Brain (organoid and tissue), 16 donors: ENCODE measurements at places on chromosomes 6 and 20.

- no peak for DNase-seq
Observed at GRCh38 chr6:165744555-165745228, 81.7 kb upstream of the PDE10A start.

DNA sequence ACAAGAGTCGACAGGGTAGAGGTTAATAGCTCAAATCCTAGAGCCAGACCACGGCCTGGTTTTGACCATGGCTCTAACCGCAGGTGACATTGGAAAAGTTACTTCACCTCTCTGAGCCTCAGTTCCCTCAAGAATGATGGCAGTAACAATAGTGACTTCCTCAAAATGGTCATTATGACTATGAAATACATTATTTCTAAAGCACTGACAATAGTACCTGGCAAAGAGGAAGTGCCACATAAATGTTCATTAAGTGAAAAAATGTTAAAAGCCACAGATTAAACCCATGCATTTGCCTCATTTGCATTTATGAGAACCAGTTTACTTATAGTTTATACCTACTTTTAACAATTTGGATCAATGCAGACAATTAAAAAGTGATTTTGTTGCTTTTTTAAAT, 12.3 kb downstream of the BTBD3 start:
- DNase-seq = no peak

DNA sequence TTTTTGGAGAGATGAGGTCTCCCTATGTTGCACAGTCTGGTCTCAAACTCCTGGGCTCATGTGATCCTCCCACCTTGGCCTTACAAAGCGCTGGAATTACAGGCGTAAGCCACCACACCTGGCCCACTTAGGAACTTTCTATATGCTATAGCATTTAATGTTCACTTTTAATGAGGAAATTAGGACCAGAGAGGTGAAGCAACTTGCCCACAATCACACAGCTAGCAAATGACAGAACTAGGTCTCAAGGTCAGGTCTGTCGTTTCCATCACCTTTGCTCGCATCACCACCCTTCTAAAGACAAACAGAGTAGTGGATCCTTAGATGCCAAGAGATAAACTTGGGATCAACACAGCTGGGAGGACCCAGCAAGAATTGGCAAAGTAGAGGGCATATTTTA, 381.7 kb downstream of the CD83 start:
- DNase-seq = no peak

GRCh38 chr6:29631209-29631810, 1.7 kb downstream of the GABBR1 start:
- peak; percentile 32 for DNase-seq

- DNase-seq = no peak
Observed at GRCh38 chr6:40803897-40804702, 216.9 kb upstream of the LRFN2 start.

- no peak for DNase-seq
Observed at GRCh38 chr6:85473748-85474147, 23.9 kb downstream of the NT5E start.

DNA sequence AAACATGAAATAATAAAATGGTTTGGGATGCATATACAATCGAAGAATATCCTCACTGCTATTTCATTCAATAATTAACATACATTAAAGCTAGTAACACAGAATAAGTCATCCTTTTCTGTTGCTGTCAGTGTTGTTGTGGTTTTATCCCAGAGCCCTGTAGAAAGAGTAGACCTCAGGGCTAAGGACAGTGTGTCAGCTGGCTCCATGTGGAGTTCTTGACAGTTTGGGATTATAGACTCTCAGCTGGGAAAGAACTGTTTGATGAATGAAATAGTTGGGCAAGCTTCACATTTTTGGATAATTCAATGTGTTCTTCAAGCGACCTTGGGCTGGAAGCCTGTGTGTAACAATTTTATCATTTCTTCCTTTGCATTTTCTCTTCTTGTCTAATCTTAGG, 10.1 kb downstream of the UTRN start:
- DNase-seq = no peak

- DNase-seq = peak; percentile 63
Observed at GRCh38 chr6:161374971-161375873, 101.4 kb upstream of the AGPAT4 start.

DNA sequence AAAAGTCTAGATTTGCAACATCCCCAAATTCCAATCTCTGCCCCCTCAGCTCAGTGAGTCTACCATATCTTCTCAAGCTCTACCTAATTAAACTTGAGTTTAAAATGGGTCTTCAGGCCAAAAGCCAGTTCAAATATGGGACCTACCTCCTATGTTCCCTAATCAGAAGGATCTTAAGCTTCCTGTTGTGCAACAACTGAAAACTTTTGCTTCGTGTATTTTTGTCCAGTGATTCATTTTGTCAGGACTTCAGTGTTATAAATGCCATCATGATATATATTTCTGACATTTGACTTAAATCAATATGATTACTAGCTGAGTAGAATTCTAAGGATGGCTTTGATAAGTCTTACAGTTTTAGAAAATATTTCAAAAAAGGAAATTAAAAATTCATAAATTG, 622.6 kb upstream of the PTCHD4 start:
- DNase-seq = no peak

GRCh38 chr6:90900034-90900433, 313.2 kb upstream of the MAP3K7 start:
- DNase-seq = no peak

DNA sequence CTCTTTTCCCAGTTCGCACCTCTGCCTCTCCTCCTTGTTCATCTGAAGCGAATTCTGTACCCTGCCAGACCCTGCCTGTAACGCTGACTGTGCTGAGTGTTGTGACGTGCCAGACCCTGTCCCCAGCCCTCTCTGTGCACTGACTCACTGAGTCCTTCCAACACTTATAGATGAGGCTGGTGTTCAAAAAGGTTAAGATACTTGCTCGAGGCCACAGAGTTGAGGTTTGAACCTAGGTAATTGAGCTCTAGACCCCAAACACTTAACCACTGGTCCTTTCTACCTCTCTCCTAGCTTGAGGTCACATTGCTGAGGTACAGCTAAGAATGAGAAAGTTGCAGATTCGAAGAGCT, 45.7 kb upstream of the NEDD9 start:
- no peak for DNase-seq

DNA sequence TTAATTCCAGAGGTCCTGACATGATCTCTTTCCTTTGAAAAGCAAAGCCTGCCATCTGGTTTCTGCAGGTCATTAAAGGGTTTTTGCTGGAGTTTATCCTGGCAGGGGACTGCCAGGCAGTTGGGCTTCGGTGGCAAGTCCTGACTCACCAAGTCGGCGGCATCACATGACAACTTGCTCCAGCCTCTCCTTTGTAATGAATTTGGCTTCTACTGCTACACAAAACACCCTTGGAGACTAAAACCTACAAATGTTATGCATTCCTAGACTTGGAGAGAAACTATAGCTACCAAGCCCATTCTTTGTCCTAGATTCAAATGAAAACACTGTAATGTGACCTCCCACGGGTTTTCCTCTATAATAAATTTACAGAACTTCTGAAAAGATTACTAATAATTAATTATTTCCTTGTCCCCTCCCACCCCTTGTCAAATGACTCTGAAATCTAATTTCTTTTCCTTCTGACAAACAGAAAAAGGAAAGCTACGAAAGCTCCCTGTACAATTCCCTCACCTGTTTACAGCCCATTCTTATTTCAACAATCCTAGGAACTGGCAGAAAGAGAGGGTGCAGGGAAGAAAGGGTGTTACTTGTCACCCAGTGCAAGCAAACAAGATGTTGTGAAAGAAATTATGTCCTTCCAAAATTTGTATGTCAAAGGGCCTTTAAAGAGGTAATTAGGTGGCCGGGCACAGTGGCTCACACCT, 62.9 kb downstream of the QRSL1 start:
- DNase-seq = peak; percentile 41

- DNase-seq = no peak
Observed at GRCh38 chr20:58146746-58147140, 81.7 kb downstream of the ANKRD60 start.
